Cortex of kidney (tissue), 1 donor: ENCODE measurements at places on chromosomes 11 and 22.

GRCh38 chr11:125591649-125592304 lies 875 bp upstream of the STT3A start:
- no peak for DNase-seq

DNA sequence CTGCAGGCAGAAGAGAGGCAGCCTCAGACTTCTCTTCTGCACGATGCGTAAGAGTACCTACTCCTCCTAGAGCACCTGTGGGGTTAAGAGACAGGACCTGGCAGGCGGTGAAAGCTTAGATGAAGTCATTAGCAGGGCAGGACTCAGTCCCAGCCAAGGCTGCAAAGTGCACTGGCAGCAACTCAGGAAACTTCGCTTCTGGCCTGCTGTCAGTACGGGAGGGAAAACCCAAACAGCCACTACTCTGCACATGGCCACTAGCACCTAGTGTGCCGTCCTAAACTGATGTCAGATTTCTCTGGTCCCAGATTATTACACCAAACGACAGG lies 8.8 kb upstream of the KLHL35 start:
- DNase-seq = no peak

GRCh38 chr22:46802608-46803027 lies 40.2 kb downstream of the TBC1D22A start:
- DNase-seq = no peak

DNA sequence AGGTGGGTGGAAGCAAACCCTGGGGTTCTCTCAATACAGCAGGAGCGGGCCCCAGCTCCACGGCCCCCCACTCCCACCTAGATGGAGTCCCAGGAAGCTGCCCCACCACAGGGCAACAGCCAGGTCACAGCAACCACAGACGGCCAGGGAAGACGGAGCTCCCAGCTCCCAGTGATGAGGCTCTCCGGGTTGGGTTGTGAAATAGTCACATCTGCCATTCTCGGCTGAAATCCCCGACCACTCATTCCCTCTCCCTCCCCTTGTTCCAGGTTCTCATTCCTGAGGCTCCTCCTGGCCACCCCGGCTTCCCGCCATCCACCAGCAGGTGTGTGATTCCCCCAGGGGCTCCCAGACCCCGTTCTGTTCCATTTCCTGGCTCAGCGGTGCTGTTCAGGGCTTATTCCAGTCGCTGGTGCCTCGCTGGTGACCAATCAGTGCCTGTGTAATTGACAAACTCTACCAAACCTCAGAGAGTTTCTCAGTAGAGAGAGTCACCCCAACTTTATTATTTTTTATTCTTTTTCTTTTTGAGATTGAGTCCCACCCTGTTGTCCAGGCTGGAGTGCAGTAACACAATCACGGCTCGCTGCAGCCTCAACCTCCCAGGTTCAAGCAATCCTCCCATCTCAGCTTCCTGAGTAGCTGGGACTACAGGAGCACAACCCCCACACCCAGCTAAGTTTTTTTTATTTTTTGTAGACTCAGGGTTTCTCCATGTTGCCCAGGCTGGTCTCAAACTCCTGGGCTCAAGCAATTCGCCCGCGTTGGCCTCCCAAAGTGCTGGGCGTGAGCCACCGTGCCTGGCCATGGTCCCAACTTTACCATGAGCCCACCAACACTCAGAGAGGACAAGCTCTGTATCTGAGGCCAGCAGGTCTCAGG lies 63.2 kb downstream of the SHANK2 start:
- DNase-seq = no peak

DNA sequence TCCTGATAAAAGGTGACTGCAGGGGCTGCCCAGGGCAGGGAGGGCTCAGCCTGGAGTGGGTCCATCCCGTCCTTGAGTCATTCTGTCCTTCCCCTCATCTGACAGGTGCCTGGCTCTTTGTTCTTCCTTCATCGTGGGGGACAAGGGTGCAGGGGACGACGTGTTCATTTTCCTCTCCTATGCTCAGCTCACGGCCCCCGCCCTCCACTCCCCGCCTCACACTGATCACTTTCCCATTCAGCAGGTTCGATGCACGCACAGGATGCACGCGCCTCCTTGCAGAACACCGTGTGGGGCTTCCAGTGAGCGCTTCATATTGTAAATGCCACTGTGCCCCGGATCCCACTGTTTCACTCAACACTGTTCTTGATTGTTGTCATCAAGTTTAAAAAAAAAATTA lies 32.7 kb upstream of the SHANK2 start:
- no peak for DNase-seq

DNA sequence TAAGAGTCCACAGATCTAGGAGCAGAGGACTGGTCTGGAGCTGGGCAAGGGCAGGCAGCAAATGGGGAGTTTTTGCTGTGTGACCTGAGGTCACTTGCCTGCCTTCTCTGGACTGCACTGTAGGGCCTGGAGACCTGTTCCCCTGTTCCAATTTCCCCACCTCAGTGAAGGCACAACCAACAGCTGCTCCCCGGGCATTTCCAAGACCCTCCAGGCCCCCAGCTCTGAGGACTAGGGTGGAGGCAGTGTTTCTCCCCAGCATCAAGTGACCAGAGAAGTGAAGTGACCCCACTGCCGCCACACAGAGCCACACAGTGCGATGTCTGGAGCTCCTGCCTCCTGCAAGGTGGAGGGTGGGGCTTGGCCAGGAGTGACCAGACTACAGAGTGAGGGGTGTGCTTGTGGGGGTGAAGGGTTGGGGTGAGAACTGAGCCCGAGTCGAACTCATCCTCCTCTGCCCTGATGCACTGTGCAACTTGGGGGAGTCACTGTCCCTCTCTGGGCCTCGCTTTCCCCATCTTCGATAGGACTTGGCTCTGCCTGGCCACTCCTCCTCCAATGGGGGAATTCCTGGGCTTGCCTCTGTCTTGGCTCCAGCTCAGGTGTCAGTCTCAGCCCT lies 21.6 kb downstream of the P2RY2 start:
- DNase-seq = no peak

- no peak for DNase-seq
Observed at GRCh38 chr11:44589301-44589700, 23.8 kb downstream of the CD82 start.

DNA sequence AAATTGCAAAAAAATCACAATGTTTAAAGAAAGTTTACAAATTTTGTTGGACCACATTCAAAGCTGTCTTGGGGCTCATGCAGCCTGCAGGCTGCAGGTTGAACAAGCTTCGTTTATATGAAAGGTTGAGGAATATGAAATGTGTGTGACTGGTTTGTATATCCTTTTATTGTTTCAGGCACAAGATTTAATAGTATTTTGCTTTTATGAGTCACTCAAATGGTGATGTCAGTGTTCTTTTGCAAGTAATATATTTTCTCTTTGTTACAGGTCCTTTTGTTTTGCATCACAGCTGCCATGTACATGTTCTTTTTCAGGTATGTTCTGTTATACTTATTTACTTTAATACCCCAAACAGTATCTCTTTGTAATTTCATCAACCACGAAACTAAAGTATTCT lies 198.6 kb downstream of the TMEM135 start:
- no peak for DNase-seq

GRCh38 chr11:11979488-11980117 lies 28.8 kb downstream of the DKK3 start:
- no peak for DNase-seq

GRCh38 chr11:8271106-8271886 lies 7.6 kb upstream of the LMO1 start:
- DNase-seq = no peak

DNA sequence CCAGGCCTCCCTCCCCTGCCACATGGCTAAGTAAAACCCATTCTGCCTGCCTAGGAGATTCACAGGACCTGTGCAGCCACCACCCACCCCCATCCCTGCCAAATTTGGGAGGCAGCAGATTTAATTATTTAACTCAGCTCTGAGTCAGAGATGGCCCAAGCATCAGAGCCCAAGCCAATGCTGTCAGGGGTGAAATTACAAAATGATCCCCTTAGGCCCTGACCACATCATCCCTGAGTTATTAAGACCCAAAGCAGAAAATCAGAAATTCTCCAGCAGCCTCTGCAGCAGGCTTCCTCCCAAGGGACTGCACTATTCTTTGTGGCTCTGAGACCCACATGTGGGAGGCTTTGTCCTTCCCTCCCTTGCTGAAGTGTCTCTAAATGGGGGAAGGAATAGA lies 52.8 kb upstream of the RRAS2 start:
- no peak for DNase-seq

- no peak for DNase-seq
Observed at GRCh38 chr11:2724653-2725367, 25.0 kb upstream of the KCNQ1OT1 start.

- DNase-seq = no peak
Observed at GRCh38 chr11:109859045-109859724, 234.0 kb upstream of the ZC3H12C start.

DNA sequence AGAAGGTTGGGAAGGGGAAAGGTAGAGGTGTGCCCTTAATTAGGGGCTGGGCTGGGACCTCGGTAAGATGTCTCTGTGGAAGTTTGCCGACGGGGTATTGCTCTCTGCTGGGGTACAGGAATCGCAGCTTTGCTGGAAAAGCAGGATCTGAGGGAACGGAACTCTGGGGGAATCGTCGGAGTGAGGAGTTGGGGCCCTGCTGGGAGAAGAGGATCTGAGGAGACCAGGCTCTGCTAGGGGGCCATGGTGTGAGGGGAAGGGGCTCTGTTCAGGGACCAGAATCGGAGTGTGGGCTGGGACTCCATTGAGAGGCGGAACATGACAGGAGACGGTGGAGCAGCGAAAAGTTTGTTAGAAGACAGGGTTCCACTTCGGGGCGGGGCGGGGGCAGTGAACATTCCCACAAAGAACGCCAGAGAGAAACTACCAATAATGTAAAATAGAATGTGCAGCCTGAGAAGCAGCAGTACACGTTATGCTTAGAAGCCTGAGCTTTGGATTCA lies 456 bp downstream of the AAMDC start:
- no peak for DNase-seq

DNA sequence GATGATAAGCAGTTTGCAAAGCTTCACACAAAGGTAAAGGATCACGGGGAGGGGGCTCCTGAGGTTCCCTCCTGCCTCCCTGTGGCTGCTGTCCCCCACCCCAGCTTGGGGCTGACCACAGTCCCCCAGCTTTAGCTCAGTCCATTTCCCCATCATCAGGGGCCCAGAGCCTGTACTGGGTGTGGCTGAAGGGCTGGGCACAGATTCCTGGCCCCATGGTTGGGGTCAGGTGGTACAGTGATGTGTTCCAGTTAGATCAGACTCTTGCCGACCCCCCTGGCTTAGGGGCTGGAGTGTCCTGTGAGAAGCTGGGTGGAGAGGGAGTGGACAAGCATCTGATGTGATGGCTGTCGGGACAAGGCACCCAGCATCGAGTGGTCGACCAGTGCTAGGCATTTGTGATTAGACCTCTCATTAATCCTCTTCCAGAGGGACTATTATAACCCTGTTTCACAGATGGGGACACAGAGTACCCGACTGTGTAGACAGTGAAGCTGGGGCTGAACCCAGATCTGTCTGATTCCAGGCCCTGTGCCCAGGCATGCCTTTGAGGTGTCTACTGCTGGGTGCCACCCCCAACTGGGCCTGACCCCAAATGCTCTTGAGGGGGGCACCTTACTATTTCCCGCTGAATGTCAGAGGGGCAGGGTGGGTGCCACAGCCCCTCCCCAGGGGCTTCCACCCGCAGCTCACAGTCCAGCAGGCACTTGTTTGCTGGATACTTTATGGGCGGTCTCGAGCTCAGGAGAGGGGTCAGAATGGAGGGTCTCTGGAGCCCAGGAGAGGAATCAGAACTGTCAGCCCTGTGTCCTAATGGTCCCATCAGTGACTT lies 4.3 kb downstream of the SHANK3 start:
- no peak for DNase-seq

DNA sequence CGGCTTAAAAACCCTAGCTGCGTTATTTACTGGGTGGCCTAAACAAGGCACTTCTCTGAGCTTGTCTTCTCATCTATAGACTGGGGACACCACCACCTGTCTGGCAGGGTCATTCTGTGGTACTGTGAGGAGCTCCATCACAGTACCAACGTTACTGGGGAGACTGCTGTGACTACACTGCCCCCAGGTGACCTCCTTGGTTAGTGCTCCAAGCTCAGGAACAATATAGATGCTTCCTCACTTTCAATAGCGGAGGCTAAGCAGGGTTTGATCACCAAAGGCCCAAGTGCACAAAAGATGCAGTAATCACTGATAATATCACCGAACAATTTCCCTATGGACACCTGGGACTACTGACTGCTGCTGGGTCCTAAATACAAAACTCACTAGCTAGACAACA lies 18.8 kb downstream of the PRPF19 start:
- no peak for DNase-seq

DNA sequence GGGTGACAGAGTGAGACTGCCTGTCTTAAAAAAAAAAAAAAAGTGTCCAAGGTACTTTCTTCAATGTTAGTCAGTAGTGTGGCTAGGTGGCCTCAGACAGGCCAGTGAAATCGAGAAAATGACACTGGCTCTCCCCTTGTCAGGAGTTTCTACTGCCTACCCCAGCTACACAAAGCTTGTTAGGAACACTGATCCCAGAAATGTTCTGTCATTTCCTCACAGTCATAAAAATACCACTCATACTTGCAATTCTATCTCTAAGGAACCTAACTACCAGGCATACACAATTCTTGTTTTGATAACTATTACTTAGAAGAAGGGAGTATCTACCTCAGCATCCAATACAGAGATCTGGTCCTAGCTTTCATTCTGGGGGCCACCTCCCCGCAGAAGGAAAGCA lies 31.3 kb downstream of the ATP6V1E1 start:
- no peak for DNase-seq

DNA sequence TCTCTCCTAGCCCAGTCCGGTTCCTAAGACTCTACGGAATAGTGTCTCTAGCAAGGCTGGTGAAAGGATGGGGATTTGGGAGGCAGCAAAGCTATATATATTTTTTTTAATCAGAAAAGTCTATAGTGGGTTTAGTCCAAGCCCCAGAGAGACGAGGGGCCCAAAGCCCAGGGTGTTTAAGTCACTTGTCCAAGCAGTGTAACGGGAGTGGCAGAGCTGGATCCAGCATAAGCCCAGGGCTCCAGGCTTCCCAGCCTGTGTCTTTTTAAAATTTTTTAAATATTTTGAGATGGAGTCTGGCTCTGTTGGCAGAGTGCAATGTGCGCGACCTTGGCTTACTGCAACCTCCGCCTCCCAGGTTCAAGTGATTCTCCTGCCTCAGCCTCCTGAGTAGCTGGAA lies 6.8 kb downstream of the GRIK4 start:
- no peak for DNase-seq

GRCh38 chr11:100010393-100010792 lies 676.7 kb upstream of the ARHGAP42 start:
- DNase-seq = no peak

DNA sequence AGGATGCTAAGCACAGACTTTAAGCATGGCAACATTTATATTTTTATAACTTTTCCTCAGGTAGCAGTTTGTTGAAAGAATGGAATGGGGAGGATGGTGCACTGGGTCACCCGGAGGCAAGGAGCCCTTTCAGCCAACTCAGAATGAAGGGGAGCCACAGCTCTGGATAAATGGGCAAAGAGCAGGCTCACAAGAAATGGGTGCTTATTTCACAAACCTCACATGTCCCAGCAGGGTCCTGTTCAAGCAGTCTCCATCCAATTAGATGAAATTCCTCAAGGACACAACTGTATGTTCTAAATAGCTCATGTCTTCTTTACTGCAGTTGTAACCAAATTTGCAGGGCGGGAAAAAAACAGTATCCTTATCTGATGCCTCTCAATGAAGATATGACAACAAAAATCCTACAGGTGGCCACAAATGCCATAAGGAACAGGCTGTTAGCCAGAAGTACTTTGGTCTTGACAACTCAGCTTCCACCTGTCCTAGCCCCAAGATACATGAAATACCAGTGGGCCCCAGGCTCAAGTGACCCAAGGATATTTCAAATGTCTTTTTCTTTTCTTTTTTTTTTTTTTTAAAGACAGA lies 48.2 kb downstream of the MAPK1 start:
- no peak for DNase-seq
